Iris pigment epithelial cell (primary cell): ENCODE measurements at places on chromosomes 5 and 9.

GRCh38 chr9:110890416-110890815 is 147.9 kb downstream of the LPAR1 start:
- DNase-seq, result no peak

DNA sequence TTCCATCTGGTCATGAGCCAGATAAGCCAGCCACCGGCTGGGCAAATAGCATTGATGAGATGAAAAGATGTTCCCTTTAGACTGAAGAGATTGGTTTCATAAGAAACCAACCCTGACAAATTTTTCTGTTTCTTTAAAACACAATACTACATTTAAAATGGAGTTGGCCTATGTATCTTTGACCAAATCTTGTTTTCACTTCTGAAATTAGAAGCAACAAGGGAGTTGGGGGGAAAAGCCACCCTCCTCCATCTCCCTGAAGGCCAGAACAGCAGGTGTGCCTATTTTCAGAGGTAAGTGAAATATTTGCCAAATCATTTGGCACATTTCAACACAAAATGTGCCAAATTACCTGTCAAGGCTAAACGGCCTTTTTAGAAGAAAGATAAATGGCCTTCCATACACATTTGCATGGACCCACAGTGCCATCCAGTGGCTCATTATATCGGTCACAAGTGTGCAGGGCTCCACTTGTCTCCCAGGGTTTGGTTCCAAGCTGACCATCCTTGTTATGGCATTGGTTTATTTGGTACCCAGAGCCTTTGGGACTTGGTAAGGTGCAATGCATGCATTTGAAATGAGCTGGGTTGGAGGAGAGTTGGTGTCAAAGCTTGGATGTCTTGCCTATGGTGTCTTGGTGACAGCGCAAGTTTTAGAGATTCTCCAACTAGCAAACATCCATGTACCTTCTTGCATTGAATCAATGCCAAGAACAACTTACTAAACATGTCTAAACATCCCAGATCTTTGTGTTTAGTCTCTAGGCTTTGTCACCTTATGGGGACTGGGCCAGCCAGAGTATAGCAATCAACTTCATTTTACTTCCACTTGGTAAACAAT is 372.0 kb upstream of the KIF2A start:
- peak; percentile 62 for DNase-seq

GRCh38 chr5:57955511-57955910 is 472.9 kb upstream of the ACTBL2 start:
- no peak for DNase-seq

- DNase-seq, result no peak
Observed at GRCh38 chr9:7209990-7210389, 452.2 kb downstream of the KDM4C start.

GRCh38 chr9:69582018-69582417 is 90.2 kb downstream of the APBA1 start:
- no peak for DNase-seq

- DNase-seq, result no peak
Observed at GRCh38 chr9:89610391-89610925, 5.6 kb downstream of the GADD45G start.

GRCh38 chr5:176675676-176676360 is 28.5 kb downstream of the TSPAN17 start:
- DNase-seq, result peak; percentile 39

DNA sequence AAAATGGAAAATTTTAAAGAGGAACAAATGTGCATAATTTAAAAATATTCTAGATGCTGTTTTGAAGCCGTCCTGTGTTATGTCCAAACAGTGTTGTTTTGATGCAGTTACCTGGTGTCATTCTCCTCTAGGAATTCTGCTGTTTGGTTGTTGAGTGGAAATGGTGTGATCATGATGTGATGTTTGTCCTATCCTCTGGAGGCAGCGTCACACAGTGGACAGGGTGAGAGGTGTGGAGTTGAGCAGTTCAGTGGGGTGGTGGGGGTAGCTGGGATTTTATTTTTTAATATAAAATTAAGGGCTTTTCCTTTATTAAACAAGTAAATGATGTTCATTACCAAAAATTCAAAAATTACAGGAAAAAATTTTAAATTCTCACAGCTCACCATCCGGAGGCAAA is 31.2 kb downstream of the PRDM6 start:
- DNase-seq, result no peak

DNA sequence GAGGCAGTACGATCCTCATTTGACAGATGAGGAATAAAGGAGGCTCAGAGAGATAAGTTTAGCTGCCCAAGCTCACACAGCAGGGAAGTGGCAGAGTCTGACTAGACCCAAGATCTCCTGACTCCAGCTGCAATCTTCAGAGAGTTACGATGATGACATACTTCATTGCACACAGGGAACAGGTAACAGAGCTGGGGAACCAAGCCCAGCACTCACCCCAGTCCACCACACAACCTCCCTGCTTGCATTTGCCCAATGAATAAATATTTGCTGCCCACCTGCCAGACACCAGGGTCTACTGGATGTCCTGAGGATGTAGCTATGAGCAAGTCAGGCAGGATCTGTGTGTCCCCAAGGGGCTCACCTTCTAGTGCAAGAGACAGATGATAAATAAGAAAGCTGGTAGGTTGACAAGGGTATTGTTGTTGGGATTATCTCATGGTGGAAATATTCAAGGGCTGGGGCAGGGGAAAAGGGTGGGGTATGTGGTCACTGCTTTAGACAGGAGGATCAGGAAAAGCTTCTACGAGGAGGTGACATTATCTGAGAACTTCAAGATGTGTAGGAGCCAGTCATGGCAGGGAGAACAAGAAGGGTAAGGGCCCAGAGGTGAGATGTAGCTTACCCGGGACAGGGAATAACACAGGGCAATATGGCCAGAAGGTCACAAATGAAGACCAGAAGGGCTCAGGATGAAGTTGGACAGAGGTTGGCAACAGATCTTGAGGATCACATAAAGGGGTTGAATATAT is 28.6 kb upstream of the CPEB4 start:
- DNase-seq, result no peak

DNA sequence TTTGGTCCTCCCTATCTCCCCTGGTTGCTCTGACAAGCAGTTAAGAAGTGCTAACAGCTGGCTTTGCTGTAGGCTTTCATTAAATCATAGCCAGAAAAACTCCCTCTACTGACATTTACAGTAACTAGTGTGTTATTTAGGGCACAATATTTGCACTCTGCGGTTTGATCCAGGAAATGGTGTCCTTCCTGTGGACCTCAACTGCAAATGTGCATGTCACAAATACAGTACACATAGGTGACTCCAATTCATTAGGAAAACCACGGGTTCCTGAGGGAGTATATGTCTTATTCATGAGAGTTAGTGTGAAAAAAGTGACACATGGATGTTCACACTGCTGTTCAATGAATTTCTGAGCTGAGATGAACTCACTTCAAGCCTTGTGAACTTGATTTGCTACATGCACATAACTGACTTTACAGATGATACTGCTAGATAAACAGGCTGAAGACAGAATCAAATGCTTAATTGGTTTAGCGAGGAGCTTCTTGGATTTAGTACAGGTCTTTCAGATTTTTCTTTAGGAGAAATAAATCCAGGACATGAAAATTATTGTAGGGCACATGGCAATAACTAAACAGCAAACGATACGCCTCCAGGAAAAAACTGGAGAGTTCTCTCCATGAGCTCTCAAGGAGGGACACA is 281.5 kb downstream of the EFNA5 start:
- DNase-seq, result peak; percentile 83

GRCh38 chr9:75231167-75231566 is 142.9 kb downstream of the OSTF1 start:
- DNase-seq, result no peak

DNA sequence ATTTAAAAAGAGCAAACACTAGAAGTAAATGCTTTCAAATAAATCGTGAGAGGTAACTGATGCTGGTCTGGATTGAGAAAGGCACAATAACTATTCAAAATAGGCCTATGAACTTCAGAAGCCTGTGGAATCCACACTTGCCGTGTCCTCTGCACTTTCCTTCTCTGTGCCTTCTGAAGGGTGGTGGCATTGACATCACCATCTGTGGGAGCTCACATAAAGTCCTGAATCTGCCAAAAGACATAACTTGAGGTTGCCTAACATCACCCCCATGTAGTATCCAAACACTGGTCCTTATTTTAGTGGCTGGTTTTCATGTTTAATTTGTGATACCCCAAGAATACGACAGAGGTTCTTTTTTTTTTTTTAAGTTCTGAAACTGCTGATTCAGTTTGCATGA is 59.8 kb downstream of the IRF1 start:
- DNase-seq, result no peak

DNA sequence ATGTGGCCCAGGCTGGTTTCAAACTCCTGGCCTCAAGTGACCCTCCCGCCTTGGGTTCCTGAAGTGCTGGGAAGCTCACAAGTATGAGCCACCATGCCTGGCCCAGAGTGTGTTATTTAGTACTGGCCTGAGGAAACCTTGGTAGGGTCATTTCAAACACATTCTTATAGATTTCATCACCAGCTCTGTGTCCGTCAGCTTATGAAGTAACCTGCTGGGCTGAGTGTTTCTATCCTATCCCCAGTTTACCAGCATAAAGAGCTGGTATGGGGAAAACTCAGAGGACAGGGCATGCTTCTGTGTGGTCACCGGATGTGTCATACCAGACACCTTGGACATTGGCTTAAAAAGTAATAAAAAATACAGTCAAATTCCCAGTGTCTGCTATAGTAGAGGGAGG is 45.3 kb downstream of the PTPN3 start:
- peak; percentile 97 for DNase-seq

GRCh38 chr5:177372034-177372896 is 12.0 kb upstream of the SLC34A1 start:
- no peak for DNase-seq

DNA sequence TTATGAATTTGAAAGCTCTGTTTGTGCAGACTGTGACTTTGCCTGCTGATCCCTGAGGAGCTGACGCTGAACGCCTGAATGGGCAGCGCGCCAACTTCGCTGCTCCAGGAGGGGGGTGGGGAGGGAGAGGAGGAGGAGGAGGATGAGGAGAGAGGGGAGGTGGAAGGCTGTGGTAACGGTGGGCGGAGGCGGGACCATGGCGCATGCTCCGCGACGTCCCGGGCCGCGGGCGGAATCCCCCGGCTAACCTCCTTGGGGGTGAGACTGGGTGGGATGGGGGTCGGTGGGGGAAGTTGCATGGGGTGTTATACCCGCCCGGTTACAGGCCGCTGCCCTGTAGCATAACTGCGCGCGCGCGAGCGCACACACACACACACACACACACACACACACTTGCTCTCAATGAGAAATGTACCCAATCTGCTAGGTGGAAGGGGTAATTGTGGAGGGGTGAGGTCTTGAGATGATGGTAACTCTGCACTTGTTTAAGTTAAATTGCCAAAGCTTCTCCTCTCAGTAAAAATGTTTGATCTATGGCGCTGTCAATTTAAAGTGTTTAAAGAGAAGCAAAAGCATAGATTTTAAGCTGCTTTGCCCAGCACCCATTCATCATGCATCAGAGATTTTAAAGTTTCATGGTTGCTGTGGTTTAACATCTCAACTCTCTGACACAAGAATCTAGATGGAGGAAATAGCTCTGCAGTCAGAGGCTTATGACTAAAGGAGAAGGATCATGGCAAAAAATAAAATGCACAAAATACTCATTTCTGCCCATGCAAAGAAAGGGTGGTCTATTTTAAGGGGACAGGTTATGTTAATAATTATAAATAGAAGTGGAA is 76.6 kb upstream of the TBCA start:
- peak; percentile 88 for DNase-seq

DNA sequence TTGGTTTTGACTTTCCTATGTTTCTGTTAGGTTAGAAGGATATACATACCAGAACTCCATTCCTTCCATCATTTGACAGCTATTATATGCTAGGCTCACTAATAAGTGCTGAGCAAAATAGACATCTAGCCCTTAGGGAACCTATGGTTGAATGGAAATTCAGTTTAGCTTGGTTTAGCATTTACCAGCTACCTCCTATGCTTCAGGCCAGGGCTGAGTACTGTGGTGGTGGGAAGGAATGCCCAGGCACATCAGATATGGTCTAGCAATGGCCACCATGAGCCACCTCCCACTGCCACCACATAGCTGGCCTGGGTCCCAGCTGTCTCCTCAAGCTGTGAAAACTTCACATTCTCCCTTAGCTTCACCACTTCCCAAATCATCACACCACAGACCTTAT is 89.4 kb downstream of the SPOCK1 start:
- DNase-seq, result no peak

GRCh38 chr5:64229163-64229774 is 63.6 kb downstream of the RNF180 start:
- DNase-seq, result peak; percentile 31

DNA sequence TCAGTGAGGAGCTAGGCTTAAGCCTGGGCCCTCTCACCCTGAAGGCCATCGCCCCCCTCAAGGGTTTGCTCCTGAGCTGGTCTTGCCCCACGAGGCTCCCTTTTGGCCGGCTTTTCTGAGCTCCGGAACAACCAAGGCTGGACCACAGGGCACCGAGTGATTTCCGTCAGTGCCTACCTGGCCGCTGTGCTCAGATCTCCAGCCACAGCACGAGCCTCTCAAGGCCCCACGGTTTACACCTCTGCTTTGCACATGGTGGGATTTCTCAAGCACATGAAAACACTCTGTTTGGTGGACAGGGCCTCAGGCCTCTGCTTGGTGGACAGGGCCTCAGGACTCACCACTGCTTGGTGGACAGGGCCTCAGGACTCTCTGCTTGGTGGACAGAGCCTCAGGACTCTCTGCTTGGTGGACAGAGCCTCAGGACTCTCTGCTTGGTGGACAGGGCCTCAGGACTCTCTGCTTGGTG is 15.8 kb downstream of the CLPTM1L start:
- no peak for DNase-seq

DNA sequence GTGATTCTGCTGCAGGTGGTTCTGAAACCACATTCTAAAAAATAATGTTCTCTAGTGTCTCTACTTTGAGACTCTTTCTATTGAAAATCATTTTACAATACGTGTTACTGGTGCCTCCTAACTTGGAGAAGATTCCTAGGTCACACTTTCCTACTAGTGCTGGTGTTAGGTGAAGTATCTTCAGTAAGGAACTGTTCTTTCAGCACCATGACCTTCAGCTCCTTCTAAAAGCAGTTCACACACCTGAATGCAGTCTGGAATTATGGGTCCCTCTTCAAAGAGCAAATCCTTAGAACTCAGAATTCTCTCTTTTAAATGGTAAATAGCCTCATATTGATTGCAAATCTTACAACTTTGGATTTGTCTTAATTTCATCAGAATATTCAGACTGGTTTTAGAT is 10.6 kb upstream of the DPYSL3 start:
- DNase-seq, result peak; percentile 15
